ENCODE measurements at places on chromosomes 2 and 18.
A peak's percentile ranks its signal among the peaks of the same experiment; 100 is the strongest.

DNA sequence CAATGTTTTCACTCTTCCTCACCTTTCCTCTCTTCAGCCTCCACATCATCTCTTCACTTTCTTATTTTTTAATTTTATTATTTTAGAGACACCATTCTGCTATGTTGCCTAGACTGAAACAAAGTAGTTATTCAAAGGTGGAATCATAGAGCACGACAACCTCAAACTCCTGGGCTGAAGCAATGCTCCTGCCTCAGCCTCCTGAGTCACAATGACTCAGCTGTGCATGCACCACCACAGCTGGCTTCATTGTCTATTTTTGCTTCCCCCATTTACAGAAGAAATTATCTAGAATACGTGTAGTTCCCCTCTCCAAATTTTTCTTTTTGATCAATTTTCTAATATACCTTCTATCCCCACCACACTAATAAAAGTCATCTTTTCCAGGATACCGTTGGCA, 911.5 kb upstream of the SOX11 start:
- H3K4me1 ChIP-seq: no peaks in the 10 kb centered on the region
- H3K27me3 ChIP-seq: no peaks in the 10 kb centered on the region
- H3K27ac ChIP-seq: no peak overlapping the region
- no peak for DNase-seq
- no peak overlapping the region for H3K4me3 ChIP-seq

GRCh38 chr2:109471658-109472057, 142.1 kb downstream of the SEPTIN10 start:
- no peaks in the 10 kb centered on the region for H3K36me3 ChIP-seq
- H3K4me3 ChIP-seq: no peak overlapping the region
- H3K27ac ChIP-seq: no peak overlapping the region
- H3K4me1 ChIP-seq: peaks cover 8% of the 10 kb centered on the region
- no peaks in the 10 kb centered on the region for H3K27me3 ChIP-seq

- H3K27me3 ChIP-seq: no peaks in the 10 kb centered on the region
- H3K36me3 ChIP-seq: no peaks in the 10 kb centered on the region
- no peak for DNase-seq
These were observed 538.0 kb downstream of the TMX3 start for GRCh38 chr18:68176901-68177300.

- H3K27ac ChIP-seq: no peak overlapping the region
- no peak for DNase-seq
- no peak overlapping the region for H3K4me3 ChIP-seq
- no peaks in the 10 kb centered on the region for H3K27me3 ChIP-seq
These were observed 28.9 kb upstream of the ARHGEF4 start for GRCh38 chr2:130807659-130808385.

DNA sequence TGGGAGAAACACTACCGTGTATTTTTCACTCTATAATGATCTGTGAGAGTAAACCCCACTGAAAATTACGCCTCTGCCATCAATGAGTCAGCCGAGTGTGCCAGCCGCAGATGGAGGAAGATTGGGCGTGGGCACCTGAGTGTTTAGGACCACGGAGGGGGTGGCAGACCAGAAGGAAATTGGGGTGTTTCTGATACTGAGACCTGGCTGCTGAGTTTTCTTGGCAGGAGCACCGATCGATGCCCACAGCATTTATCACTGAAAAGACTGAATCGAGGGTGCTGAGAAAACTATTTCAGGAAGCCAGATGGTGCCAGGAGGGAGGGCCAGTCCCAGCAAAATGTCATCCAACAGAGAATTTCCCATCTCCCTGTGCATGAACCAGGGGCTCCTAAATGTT, 91.9 kb upstream of the TPO start:
- no peak for DNase-seq
- no peak overlapping the region for H3K27ac ChIP-seq
- no peaks in the 10 kb centered on the region for H3K36me3 ChIP-seq

DNA sequence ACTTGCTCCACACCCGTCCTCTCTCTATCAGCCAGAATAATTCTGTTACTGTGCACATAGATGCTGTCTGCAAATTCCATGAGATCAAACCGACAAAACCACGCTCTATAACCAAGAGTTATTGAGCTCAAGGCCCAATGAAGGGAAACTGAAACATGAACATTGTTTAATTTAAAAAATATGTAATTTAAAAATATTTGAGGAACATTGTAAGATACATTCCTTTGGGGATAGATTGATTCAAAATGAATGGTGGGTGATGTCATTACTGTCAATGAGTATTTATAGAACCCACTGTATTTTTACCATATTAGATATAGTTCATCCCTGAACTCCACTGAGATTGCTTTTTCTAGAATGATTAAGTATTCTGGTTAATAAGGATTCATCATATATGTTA, 50.4 kb downstream of the NCKAP5 start:
- H3K27me3 ChIP-seq: no peaks in the 10 kb centered on the region
- no peak overlapping the region for H3K4me3 ChIP-seq
- no peak overlapping the region for H3K27ac ChIP-seq
- H3K4me1 ChIP-seq: no peaks in the 10 kb centered on the region
- no peak for DNase-seq

DNA sequence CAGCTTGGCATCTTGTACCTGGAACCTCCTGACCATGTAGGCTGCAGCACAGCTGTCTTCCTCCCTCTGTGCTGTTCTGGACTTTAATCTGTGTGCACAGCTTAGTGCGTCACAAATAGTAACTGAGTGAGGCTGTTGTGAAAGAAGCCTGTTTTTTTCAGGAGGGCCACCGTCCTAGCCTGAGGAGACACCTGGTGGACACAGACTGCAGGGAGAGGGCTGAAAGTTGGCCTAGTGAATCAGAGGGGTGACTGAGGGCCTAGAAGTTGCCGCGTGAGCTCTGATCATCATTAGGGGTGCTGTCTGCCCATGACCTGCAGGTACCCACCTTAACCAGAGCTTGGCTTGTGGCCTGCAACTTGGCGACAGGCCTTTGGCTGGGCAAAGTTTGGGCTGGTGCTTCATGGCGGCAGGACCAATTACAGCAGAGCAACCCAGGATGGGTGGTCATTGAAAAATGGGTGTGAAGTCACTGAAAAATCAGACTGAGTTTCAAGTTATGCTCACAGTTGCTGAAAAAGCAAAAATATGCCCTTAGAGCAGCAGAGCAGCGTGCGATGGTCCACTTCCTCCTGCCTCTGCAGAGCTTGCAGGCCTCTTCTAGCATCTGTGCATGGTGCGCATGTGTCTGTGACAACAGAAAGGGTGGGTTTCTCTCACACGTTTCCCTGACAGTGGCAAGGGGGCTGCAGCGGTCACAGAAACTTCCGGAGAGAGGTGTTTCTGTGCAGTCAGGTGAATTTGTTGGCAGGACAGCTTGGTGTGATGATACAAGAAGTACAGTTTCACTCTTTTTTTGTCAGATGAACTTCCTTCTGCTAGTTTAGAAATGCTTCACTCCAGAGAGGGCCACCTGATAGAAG, 9.6 kb downstream of the GDF7 start:
- DNase-seq: no peak
- H3K4me3 ChIP-seq: no peak overlapping the region
- H3K36me3 ChIP-seq: peaks cover 5% of the 10 kb centered on the region
- H3K27ac ChIP-seq: no peak overlapping the region

DNA sequence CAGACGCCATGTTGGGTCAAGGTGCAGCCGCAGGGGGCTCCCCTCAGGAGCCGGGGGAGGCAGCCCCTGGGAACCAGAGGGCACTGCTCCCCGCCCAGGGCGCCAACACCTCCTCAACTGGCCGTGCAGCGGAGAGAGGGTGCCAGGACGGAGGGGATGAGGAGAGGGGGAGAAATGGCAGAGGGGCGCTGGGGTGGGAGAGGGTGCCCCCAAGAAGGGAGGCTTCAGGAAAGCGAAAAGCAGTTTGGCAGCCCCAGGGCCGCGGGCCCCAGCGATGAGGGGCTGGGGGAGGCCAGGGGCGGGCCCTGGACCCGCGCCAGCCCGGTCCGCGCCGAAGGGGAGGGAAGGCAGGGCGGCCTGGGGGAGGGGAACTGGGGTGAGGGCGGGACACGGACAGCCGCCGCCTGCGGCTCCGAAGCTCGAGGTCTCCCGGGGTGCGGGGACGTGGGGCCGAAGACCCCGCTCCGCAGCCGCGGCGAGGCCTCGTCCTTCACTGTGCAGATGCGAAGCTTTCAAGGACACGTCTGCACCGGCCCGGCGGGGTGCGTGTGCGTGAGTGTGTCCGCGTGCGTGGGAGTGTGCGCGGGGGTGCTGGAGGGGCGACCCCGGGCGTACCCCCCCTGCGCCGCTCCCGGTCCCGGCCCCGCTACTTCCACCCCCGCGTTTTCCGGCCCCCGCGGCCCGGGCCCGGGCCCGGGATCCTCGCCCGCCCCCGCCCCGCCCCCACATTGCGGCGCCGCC, 1.4 kb downstream of the DNMT3A start:
- no peaks in the 10 kb centered on the region for H3K36me3 ChIP-seq
- peak overlapping the region; percentile 80 for H3K4me3 ChIP-seq
- H3K4me1 ChIP-seq: peaks cover 60% of the 10 kb centered on the region
- peak overlapping the region; percentile 89 for H3K27ac ChIP-seq
- no peaks in the 10 kb centered on the region for H3K27me3 ChIP-seq
- DNase-seq: no peak

DNA sequence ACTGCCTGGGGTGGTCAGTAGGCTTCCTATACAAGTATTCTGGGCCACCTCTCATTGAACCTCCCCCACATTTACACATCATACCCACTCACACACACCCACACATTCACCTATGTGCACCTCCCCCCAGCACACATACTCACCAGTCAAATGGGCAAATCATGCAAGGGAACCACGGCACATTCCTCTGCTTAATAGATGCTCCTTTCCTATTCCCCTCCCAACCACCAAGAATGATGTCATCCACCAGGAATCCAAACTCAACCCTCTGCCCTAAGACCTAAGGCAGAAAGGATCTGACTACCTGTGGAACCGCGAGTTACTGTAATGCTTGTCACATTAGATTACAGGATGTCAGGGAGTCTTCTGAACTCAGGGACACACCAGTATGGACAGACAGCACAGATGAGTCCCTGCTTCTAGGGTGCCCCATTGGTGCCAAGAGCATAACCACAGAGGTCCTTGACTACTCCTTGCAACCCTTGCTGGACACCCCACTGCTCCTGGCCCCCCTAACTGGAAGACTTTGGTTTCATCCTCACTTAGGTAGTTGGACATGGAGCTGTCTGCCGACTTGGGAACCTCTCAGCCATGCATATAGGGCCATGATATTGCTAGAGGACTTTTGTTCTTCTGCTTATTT, 21.5 kb upstream of the CAB39 start:
- DNase-seq: no peak
- H3K36me3 ChIP-seq: no peaks in the 10 kb centered on the region
- no peaks in the 10 kb centered on the region for H3K4me1 ChIP-seq
- H3K27me3 ChIP-seq: no peaks in the 10 kb centered on the region
- H3K27ac ChIP-seq: no peak overlapping the region

GRCh38 chr2:24049485-24050021, at the start of gene FKBP1B:
Gene FKBP1B (plus strand): TSS chr2:24049741. CDS start chr2:24049850, 109 bp downstream.
- no peaks in the 10 kb centered on the region for H3K27me3 ChIP-seq
- H3K36me3 ChIP-seq: no peaks in the 10 kb centered on the region
- DNase-seq: no peak
- H3K27ac ChIP-seq: peak within 1 kb of the TSS; percentile 70
- H3K4me1 ChIP-seq: peaks cover 48% of the 10 kb centered on the region

DNA sequence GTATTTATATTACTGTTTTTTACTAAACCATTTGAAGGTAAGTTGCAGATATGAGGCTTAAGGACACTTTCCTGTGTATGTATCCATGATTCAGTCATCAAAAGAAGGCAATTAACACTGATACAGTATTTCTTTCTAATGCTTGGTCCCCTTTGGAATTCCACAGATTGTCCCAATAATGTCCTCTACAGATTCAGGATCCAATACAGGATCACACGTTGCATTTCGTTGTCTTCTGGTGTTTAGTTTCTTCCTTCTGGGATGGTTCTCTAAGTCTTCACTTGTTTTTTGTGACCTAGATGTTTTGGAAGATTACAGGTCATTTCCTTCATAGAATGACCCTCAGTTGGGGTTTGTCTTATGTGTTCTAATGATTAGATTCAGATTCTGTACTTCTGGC, 40.0 kb downstream of the NPAS2 start:
- no peaks in the 10 kb centered on the region for H3K36me3 ChIP-seq
- no peak overlapping the region for H3K27ac ChIP-seq
- H3K4me3 ChIP-seq: no peak overlapping the region
- DNase-seq: no peak
- H3K4me1 ChIP-seq: no peaks in the 10 kb centered on the region

DNA sequence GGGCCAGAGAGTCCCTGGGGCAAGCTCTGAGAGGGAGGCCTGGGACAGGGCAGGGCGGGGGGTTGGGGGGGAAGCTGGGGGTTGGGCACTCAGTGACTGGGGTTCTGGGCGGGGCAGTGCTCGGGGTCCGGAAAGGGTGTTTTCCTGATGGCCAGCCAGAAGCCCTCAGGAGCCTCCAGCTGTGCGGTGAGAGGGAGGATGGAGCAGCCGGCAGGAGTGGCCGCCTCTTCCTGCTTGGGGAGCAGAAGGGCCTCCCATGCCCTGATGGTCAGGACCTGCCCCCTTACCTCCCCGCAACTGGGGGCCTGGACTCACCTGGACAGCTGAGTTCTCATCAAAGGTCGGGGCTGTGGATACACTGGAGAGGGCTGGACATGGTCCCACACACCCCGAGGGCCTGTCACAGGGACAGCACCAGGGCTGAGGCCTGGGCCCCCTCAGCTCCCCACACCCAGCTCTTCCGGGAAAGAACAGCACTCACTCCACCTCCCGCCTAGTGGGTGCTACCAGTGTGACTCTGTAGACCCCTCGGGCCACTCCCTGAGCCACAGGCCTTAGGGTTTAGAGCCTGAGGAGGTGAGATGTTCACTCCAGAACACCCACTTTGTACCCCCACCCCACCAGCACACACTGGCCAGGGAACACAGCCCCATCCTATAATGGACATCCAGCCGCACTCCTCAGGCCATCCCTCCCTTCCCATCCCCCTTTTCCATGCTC, 6.7 kb downstream of the SFTPB start:
- H3K36me3 ChIP-seq: no peaks in the 10 kb centered on the region
- no peak overlapping the region for H3K4me3 ChIP-seq
- peaks cover 31% of the 10 kb centered on the region for H3K4me1 ChIP-seq
- DNase-seq: no peak

GRCh38 chr18:70491734-70492348, 203.0 kb downstream of the SOCS6 start:
- no peak overlapping the region for H3K4me3 ChIP-seq
- no peaks in the 10 kb centered on the region for H3K4me1 ChIP-seq
- no peak for DNase-seq
- no peaks in the 10 kb centered on the region for H3K36me3 ChIP-seq

DNA sequence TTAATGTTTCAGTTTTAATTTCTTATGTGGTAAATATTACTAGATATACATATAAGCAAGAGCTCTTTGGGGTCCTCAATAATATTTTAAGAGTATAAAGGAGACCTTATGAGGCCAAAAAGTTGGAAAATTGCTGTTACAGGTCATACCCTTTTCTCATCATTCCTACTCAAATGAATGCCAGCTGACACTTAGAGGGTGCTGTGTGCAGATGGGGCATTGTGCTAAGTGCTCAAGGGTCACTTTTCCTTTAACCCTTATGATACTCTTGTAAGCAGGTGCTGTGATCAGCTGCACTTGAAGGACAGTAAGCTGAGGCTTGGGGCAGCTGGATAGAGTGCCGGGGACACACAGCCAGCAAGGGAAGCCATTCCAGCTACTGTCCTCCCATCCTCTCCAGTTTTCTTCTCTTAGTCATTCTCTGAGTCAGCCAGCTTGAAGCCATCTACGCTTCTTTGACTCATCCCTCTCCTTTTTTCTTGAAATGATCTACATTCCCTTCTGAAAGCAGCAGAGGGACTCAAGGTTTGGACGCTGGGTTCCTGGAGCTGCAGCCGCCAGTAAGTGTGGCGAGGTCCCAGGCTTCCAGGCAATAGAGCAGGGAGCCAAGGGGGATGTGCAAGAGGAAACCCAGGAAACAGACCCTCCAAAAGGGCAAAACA, 42.0 kb upstream of the CREB1 start:
- H3K4me3 ChIP-seq: no peak overlapping the region
- H3K27ac ChIP-seq: no peak overlapping the region
- H3K36me3 ChIP-seq: no peaks in the 10 kb centered on the region
- peak; percentile 31 for DNase-seq
- H3K27me3 ChIP-seq: no peaks in the 10 kb centered on the region
